ENCODE measurements at places on chromosomes 6 and 20.

GRCh38 chr20:36126836-36127527 lies 27.6 kb upstream of the EPB41L1 start:
- no peak for DNase-seq

GRCh38 chr6:149751239-149751638 lies 1.7 kb downstream of the PCMT1 start:
- DNase-seq = no peak

GRCh38 chr20:3541887-3542721 lies 71.3 kb downstream of the ATRN start:
- DNase-seq = no peak

DNA sequence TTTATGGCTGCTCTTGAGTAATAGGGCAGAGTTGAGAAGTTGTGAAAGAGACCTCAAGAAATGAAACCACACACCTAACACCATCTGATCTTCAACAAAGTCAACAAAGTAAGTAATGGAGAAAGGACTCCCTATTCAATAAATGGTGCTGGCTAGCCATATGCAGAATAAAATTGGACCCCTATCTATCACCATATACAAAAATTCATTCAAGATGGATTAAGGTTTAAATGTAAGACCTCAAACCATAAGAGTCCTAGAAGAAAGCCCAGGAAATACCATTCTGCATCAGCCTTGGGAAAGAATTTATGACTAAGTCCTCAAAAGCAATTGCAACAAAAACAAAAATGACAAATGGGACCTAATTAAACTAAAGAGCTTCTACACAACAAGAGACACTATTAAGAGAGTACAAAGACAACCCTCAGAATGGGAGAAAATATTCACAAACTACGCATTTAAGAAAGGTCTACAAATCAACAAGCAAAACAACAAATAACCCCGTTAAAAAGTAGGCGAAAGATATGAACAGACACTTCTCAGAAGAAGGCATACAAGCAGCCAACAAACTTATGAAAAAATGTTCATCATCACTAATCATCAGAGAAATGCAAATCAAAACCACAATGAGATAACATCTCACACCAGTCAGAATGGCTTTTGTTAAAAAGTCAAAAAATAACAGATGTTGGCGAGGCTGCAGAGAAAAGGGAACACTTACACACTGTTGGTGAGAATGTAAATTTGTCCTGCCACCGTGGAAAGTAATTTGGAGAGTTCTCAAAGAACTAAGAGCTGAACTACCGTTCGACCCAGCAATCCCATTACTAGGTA lies 4.0 kb downstream of the MAP3K5 start:
- no peak for DNase-seq

DNA sequence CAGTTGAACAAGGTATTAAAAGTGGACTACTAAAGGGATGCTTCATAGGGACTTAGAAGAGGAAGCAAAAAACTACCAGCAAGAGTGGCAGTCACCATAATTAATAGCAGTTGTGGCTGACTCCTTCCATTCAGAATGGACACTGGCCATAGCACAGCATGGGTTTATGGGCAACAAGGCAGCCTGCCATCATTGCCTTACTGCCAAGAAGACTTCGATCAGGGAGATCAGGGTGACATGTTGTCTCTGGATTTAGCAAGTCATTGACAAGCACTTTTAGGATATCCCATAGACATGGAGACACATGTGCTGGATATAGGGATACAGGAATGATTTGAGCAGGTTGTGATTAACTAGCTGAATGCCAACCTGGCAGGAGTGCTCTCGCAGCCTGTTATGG lies 35.3 kb upstream of the RIPOR2 start:
- DNase-seq = no peak

DNA sequence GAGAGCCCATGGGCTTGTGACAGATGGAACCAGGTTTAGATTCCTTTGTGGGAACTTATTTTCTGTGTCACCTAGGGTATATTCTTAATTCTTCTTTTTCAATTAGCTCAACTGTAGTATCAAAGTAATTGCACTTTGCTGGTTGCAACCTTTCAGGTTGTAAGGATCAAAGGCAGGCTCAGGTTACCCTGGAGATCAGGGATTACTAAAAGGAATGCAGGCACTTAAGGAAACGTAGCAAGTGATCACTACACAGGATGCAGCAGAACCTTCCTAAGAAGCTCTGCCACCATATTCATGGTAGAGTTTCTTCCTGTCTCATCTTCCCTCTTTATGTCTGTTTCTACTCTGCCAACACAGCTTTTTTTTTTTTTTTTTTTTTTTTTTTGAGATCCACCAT lies 133.2 kb upstream of the JAG1 start:
- no peak for DNase-seq
